Left colon (tissue), 2 donors: ENCODE measurements at places on chromosomes 2 and 18. TPM values are rescaled to one million over a fixed set of nuclear protein-coding genes. Genes with fewer than 3 reads are reported as not detected.

RAX gene
- total RNA-seq, result not detected

RNU2-63P gene
- 15.7 TPM for total RNA-seq

LYPD6B gene
- 1.7 TPM for total RNA-seq

MRO gene
- not detected for total RNA-seq

ITGB6 gene
- total RNA-seq, result 28.0 TPM

TUBA3E gene
- total RNA-seq, result not detected

KCNE4 gene
- 0.89 TPM for total RNA-seq

RAB31 gene
- 16.6 TPM for total RNA-seq

C2orf80 gene
- not detected for total RNA-seq

CXCR2 gene
- total RNA-seq, result 0.17 TPM

CDKL4 gene
- total RNA-seq, result 0.78 TPM

CNRIP1 gene
- 8.0 TPM for total RNA-seq

ABCA12 gene
- total RNA-seq, result 0.03 TPM

SERPINB2 gene
- total RNA-seq, result not detected
